ENCODE measurements at places on chromosomes 4 and X.

DNA sequence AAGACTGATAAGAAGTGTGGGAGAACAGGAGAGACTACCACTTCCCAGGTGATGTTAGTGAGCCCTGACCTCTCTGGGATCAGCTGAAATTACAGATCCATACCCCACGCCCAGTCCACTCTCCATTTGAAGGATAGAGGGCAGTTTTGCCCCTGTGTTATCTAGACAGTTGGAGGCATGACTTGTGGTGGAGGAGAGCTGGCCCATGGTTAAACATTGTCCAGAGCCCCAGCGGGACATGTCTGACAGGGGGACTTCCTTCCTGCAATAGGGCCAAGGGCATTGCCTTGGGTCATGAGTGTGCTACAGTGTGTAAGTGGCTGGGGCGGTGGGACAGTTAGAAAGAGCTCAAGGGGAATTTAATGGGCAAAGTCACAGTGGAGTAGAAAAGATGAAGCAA lies 181.1 kb downstream of the MID1IP1 start:
- DNase-seq = no peak

DNA sequence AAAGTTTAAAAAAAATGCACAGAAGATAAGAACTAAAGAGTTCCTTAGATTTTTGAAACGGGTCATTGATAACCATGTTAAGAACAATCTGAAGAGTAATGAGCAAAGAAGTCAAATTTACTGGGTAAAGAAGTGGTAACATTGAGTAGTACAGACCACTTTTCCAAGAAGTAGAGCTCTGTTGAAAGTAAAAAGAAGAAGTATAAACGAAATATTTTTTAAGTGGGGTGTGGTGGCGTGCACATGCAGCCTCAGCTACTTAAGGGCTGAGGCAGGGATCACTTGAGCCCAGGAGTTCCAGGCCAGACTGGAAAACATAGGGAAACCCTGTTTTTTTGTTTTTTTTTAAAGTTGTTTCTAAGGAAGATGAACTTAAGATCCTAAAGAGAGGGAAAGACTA lies 68.5 kb downstream of the UBA6 start:
- no peak for DNase-seq

- DNase-seq = no peak
Observed at GRCh38 chr4:113122066-113122465, 72.6 kb downstream of the ANK2 start.

DNA sequence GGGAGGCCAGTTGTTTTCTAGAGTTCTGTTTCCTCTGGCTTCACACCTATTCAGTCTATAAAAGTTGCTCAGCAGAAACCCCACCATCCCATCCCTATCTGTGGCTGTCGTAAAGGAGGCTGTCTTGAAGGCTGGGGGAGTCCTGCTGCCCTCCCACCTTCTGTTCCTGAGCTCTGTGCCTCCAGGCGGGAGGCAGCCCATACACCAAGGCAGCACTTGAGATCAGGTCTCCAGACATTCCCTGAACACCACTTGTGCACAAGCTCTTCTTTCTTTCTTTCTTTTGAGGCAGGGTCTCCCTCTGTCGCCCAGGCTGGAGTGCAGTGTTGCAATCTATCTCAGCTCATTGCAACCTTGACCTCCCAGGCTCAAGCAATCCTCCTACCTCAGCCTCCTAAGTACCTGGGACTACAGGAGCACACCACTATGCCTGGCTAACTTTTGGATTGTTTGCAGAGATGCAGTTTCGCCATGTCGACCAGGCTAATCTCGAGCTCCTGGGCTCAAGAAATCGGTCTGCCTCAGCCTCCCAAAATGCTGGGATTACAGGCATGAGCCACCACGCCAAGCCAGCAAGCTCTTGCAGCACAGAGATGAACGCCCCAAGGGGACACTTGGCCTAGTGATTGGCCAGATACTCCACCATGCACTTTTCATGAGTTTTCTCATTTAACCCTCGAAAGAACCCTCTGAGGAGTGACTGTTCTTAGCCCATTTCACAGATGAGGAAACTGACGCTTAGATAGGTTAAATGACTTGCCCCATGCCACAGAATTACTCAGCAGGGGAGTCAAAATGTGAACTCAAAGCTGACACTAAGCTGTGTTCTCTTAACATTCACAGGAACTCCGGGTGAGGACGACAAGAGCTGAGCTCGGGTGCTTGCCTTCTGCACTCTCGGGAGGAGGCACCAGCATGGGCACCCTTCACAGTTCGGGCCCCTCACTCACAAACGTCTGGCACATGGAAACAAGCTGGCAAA lies 55.8 kb upstream of the ENPP6 start:
- DNase-seq = no peak

DNA sequence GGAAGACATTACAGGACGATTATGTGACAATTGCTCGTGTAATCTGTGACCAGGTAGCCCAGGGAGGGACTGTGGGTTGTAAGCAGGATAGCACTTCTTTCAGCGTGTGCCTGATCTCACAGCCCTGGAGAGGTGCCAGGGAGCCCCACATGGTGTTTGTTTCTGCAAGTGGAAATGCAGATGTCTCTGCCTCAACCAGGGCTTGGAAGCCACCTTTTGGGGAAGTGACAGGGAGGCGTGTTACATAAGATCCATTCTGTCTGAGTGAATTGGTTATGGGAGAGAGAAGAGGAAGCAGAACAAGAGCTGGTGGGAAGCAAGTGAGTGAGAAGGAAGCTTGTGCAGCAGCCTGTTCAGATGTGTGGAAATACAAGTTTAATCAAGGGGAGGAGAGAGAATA lies 104.5 kb upstream of the GATB start:
- no peak for DNase-seq

DNA sequence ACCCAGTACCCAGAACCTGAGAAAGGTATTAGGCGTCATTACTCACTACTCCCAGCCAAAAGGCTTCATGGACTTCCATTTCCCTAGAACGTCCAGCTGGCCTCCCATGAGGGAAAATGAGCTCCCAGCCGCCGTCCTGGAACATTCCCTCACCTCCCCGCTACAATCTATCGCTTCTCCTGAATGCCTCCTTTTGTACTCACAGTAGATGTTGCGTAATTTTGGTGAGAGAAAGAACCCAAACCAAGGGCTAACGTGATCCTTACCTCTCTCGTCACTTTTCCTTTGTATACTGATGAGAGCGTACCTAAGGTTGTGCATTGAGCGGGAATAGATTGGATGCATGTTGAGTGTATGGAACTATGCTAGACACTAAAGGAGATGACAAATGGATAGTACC lies 161.9 kb downstream of the TENM3 start:
- DNase-seq = no peak

GRCh38 chr4:121073672-121074381 lies 1.5 kb upstream of the NDNF start:
- DNase-seq = no peak

GRCh38 chr4:118322831-118323502 lies 29.8 kb downstream of the PRSS12 start:
- DNase-seq = peak; percentile 10

DNA sequence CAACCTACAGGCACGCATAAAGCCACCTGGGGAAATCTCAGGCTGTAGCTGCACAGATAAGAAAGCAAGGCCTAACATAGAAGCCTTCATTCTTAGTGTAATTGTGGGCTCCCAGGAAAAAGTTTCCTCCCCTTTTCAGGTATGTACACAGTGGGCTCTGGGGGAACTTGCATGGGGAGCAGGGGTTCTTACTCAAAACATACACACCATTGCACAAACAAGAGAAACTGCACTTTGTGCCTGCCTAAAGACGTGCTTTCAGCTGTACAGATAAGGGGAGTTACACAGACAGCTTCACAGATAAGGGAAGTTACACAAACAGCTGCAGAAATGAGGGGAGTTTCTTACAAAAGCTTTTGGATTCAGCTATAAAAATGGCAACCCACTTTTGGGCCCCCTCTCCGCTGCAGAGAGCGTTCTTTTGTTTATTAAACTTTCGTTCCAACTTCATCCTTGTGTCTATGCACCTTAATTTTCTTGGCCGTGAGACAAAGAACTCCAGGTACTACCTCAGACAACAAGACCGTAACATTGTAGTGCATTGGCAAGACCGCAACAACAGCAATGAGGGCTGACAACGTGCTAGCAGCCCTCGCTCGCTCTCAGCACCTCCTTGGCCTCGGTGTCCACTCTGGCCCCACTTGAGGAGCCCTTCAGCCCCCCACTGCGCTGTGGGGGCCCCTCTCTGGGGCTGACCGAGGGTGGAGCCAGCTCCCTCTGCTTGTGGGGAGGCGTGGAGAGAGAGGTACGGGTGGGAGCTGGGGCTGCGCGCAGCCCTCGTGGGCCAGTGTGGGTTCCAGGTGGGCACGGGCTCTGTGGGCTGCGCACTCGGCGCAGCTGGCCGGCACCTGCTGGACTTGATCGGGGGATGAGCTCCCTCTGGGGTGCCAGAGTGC lies 317.5 kb downstream of the RAPGEF2 start:
- no peak for DNase-seq

DNA sequence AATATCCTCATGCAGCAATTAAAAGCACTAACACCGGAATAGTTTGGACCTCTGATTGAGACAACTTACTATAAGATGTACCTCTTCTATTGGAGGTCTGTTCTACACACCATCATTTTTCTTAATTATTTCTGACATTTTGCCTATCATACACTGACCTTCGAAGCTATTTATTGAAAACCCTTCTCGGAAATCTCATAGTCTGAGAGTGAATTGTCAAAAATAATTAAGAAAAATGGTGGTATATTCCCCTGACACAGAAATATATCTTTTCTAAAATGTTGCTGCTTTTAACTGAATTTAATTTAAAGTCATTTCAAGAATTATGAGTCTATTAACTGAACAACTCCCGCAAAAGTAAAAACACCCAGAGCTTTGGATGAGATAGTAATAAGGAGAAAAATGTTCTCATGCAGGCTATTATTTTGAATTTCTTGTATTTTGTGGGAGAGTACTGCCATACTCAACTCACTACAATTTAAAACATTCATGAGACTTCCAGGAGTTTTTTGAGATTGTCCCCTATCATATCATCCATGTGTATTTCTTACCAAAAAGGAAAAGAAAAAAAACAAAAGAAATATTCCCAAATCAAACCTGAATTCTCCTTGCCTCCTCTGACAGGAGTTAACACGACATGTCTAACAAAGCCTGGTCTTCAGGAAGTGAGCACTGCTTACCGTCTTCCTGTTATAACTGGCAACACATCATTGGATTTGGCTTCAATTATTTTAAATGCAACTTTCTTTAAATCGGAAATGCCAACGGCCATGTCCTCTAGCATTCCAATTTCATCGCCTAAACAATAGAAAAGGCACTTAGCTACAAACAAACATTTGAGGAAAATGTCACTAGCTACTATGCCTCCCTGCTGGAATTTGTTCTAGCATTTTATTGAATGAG lies 485.3 kb downstream of the IL15 start:
- DNase-seq = peak; percentile 61

DNA sequence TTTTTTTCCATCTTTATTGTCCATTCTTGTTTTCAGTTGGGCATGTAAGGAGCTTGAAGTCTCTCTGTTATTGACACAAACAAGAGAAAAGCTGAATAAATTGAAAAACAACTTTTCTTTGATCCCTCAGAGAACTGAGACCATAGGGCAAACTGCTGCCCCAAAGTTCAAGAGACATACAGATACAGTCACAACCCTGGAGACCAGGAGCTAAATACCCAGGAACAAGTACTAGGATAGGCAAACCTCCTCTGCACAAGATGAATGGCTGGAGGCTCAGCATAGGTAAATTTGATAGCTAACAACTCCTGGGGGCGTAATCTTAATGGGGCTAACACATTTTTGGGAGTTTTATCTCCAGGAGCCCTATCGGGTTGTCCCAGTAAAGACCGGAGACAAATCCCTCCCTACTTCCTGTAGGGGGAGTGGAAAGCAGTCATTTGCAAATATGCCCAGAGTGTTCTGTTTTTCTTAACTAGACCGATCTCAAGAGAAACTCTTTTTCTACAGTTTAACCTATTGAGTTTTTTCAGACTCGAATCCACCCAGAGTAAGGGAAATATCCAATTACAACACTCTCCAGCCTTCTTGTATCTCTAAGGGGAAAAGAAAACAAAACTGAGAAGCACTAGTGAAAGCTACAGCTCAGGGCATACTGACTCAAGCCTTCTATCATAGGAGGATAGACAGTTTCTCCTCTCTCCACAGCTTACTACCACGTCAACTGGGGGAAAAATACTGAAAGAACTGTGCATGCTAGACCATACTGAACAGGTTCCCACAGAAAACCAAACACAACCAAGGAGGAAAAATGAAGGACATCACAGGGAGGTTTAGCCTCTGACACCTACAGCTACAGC lies 23.1 kb downstream of the MAGEA8 start:
- DNase-seq = peak; percentile 21

- peak; percentile 3 for DNase-seq
Observed at GRCh38 chrX:39518476-39519029, 579.2 kb downstream of the BCOR start.

DNA sequence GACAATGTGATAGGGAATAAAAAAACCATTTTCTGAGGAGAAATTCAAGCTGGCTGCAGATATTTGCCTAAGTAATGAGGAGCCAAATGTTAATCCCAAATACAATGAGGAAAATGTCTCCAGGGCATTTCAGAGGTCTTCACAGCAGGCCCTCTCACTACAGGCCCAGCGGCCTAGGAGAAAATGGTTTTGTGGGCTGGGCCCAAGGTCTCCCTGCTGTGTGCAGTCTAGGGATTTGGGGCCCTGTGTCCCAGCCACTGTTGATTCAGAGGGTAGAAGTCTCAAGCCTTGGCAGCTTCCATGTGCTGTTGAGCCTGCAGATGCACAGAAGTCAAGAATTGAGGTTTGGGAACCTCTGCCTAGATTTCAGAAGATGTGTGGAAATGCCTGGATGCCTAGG lies 778.7 kb downstream of the CENPC start:
- DNase-seq = no peak

DNA sequence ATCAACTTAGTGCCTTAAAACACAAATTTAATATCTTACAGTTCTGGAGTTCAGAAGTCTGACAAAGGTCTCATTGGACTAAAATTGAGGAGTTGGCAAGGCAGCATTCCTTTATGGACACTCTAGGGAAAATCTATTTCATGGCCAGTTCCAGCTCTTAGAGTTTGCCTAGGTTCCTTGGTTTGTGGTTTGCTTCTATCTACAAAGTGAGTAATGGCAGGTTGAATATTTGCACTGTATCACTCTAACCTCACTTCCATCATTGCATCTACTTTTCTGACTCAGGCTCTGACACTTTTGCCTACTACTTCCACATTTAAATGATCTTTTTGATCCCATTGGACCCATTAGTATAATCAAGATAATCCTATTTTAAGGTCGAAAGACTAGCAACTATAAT lies 64.7 kb upstream of the PCDH10 start:
- DNase-seq = no peak

GRCh38 chrX:122087341-122087740 lies 1039.9 kb downstream of the GLUD2 start:
- no peak for DNase-seq

All from cardiac fibroblast (primary cell).